Daoy (cell line): ENCODE measurements at places on chromosomes 7 and 10.

GRCh38 chr10:109159351-109159750, 764.0 kb downstream of the XPNPEP1 start:
- DNase-seq: no peak

- no peak for DNase-seq
Observed at GRCh38 chr7:16123117-16123770, 298.1 kb downstream of the CRPPA start.

DNA sequence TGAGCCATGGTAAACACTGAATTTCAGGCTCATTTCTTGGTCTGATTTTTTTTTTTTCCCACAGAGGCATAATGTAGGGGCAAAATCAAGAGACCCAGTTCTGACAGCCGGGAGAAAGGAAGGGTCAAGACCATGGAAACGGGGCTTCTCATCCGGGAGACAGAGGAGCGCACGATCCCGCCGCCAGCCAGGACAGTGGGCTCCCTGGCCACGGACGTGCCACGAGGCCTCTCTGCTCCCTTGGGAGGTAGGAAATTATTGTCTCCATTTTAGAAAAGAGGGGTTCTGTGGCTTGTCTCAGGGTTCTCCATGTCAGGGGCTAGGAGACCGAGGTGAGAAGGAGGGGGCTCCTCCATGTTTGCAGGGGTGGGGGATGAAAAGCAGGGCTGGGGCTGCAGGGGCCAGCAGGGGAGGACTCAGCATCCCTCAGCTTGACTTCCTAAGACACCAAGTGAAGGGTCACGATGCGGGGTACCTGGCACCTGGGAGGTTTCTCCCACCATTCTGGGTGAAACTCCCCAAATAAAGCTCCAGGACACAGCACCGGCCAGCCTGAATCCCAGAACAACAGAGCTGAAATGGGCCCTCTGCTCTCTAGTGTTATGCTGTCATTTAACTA, 37.6 kb downstream of the PPIF start:
- no peak for DNase-seq

DNA sequence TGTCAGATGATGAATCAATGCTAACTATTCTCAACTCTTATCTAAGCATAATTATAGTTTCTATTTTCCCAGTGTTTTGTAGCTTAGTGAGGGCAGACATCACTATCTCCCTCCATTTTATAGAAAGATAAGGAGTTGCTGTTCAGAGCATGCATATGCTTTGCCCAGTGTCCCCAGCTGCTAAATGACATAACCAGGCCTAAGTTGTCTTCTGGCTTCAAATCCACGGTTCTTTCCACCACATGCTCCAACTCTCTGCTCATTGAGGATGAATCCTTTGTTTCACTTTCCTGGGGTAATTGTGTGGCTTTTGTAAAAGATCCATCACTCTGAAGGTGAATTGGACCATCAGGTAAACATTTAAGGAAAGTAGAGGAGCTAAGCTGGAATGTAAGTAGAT, 134.0 kb downstream of the SNX10 start:
- no peak for DNase-seq
